ENCODE measurements at places on chromosomes 3 and 15. TPM values are rescaled to one million over a fixed set of nuclear protein-coding genes. Genes with fewer than 3 reads are reported as not detected.

GRCh38 chr15:74676801-74677200, 19.0 kb downstream of the EDC3 start:
- DNase-seq = no peak

DNA sequence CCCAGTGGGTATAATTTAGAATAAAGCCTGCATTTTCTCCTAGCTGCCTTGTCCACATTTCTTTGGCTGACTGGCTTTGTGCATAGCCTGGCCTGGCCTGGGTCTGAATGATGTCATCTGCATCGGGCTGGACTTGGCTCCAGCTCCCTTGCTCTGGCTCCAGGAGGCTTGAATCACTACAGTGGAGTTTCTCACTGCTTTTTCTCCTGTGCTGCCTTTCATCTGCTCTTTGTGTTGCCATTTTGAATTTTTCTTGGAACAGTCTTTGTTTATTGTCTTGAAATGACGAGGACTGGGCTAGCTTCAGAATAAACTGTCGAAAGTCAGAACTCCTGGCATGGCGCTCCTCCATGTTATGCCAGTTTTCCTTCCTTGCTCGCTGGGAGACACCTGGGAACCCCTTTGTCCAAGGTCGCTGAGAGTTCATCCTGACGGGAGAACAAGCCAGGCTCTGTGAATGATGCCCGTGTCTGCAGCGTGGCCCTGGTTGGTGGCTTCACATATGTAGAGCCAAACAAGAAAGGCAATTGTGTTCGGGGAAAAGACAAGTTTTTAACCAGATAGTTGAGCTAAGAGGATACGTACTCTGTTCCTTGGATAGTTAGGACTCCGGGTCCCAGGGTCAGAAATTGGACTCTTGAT, 258.9 kb downstream of the PDZRN3 start:
- peak; percentile 72 for DNase-seq

GRCh38 chr15:101052031-101052620, 133.0 kb downstream of the LRRK1 start:
- no peak for DNase-seq

The CCR9 gene
- 0.05 TPM for polyA plus RNA-seq

The CD80 gene
- 0.73 TPM for polyA plus RNA-seq

The ZIC4 gene
- not detected for polyA plus RNA-seq

The TRIM69 gene
- 51.4 TPM for polyA plus RNA-seq

GRCh38 chr15:52326756-52327155, 31.2 kb upstream of the MYO5C start:
- DNase-seq = no peak

The LIPC gene
- 1.1 TPM for polyA plus RNA-seq

The BNC1 gene
- 0.47 TPM for polyA plus RNA-seq

The NDUFB4 gene
- polyA plus RNA-seq = 183 TPM

DNA sequence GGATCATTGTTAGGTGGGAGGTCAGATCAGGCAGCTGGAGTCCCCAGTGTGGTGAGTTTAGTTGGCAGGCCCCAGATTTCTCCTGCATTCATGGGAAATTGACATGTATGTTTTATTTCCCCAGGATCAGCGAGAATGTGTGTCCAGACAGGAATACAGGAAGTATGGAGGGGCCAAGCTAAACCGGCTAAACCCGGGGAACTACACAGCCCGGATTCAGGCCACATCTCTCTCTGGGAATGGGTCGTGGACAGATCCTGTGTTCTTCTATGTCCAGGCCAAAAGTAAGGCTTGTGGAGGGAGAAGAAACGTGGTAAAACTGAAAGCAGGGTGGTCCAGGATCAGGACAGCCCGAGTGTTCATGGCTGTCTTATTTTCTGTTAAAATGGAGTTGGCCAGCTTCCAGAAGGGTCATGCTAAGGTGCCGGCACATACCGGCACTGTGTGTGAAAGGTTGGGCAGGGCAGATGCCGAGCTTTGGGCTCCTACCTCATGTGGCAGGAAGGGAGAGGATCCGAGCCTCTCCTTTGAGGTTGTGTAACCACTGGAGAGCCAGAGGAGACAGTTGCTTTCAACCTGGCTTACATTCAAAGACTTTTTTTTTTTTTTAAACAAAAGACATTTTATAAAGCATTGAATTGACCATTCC, 83.1 kb downstream of the PGPEP1L start:
- peak; percentile 41 for DNase-seq

- peak; percentile 65 for DNase-seq
Measured at GRCh38 chr3:56468184-56469106, at the start of gene ERC2. ERC2 (minus strand) TSS chr3:56468467.

- no peak for DNase-seq
Measured at GRCh38 chr3:74345701-74346100, 268.8 kb downstream of the CNTN3 start.

DNA sequence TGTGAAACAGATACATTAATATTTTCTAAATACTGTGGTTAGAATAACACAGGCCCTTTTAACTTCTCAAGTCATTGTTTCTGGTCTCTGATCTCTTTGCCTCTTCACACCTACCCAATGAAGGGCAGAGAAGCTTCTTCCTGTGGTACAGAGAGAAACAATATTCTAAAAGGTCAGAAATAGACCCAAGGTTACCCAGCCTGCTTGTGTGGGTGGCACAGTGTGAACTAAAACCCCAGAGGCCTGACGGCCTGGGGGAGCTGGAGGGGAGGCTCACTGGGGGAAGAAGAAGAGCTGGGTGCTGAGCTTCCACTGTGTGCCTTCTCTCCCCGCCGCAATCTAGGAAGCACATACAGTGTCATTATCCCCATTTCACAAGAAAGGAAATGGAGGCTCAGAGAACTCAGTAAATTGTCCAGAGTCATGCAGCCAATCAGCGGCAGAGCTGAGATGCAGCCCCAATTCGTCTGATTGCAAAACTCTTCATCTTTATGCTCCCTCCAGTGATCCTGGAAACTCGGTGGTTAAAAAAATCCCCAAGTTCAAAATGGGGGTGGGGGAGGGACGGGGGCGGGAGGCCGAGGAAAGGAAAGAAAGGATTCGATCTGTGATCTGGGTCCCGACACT, 64.1 kb upstream of the HEG1 start:
- DNase-seq = no peak

- DNase-seq = no peak
Measured at GRCh38 chr3:11759996-11760395, 86.7 kb downstream of the TAMM41 start.

- DNase-seq = no peak
Measured at GRCh38 chr3:149321136-149321535, 12.3 kb downstream of the TM4SF18 start.

DNA sequence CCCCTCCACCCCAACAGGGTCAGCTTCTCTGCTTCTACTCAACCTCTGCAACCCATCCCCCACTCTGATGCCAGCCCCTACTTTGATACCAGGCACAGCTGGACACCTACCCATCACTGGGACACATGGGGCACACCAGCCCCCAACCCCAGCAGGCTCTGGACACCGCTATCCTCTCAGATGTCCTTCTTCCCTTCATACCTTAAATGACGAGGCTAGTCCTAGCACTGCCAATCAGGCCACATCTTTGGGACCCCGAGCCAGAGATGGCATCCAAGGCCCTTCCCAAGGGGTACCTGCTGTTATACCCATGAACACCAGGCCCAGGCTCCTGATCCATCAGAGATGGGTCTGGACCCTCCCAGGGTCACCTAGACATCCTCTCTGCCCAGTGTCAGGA, 10.6 kb downstream of the POC1A start:
- DNase-seq = no peak

Data from ovary (tissue), 10 donors.